ENCODE measurements at places on chromosomes 16 and 17.

DNA sequence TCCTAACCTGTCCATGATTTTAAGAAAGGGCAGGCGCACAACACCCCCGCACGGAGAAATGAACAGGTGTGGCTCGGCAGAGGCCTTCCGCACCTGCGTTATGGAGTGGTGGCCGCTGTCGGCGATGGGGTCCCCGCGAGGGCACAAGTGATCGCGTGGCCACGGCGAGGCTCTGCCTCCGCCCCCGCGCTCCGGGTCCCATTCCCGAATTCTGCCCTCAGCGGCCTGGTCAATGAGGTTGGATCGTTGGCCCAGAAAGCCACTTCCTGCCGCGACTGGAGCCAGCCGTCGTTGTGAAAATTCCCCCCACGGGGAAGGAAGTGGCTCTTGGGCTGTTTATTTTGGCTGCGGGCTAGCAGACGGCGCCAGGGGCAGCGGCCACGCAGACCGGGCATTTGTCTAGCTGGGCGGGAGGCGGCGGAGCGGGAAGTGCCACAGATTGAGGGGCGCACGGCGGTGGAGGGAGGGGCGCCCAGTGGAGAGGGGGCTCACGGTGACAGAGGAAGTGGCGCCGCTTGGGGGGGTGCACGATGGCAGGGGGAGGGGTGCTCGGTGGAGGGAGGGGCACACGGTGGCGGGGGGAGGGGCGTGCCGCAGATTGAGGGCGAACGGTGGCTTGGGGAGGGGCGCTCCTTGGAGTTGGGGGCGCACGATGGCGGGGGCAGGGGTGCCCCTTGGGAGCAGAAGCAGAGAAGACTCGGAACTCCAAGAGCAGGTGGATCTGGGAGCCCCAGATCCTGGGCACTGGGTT, 25.0 kb downstream of the MRC2 start:
- no peak for DNase-seq

DNA sequence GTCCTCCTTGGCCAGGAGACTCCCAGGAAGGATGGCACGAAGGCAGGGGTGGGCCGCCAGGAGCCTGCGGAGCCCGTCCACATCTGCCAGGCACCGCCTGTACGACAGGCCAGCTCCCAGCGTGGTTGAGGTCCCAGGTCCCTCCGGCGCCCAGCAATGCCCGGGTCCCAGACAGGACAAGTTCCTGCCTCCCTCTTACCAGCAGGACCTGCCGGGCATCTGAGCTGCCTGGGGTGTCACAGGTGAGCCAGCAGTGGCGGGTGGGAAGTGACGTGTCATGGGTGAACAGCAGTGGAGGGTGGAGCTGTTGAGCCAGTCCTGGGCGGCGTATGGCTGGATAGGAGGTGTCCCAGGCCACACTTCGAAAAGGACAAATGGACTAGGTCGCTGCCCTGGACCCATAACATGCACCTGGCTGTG, 15.7 kb upstream of the BAHCC1 start:
- no peak for DNase-seq

DNA sequence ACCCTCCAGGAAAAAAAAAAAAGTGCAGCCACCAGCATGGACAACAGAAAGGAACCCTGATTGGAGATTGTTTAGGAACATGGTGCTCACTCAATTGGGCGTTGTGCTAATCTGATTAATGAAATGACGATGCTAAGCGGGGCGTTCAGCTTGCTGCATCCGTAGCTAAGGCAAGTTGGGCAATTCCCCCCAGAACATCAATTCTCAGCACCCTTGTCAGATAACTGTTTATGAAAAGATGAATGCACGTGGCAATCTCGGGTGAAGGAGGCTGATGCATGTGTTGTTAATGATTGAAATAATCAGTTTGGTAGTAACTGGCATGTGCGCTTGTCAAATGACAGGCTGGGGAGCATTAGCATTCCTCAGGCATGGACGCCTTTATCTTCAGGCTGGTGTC, 57.0 kb downstream of the HS3ST3A1 start:
- no peak for DNase-seq

GRCh38 chr16:66467611-66468010, 40.5 kb downstream of the BEAN1 start:
- DNase-seq = no peak

DNA sequence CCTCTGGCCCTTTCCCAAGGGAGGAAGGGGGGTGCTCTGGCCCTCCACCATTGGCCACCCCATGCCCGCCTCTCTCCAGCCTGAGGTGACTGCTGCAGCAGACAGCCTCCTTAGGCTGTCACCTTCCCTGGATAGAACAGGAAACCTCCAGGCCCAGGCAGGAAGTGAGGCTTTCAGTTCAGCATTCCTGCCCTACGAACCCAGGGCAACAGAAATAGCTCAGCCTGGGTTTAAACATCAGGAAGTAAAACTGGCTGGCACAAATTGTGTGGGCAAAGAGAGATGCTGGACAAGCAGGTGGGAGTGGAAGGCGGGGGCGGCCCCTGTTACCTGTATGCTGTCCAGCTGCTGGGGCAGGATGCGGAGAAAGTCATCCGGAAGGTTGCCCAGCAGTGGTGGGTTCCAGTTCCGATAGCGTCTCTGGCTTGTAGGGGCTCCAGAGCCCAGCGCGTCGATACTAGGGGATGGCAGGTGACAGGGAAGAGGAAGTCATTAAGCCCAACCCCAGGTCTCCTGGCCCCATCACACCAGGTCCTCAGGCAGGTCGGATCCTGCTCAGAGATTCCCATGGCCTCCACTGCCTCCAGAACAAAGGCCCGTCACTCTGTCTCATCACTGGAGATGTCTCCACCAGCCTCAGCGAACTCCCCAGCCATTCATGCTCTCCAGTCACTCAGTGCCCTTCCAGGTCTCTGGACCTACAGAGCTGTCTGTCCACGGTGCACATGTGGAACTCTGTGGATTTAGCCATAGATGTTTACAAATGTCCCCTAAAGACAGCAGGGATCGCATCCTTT, 23.6 kb upstream of the MRPS23 start:
- DNase-seq = no peak

GRCh38 chr16:47861999-47862398, 293.8 kb downstream of the ABCC12 start:
- DNase-seq = no peak

GRCh38 chr17:40810494-40810893, 10.7 kb upstream of the KRT28 start:
- DNase-seq = no peak

Data from stimulated activated CD4-positive, alpha-beta T cell treated with anti-CD3 and anti-CD28 coated beads, Interleukin-12 subunit alpha, Interleukin-12 subunit beta, amount 100 ng/mL, for 24 hours (primary cell).